ENCODE measurements at places on chromosomes 11 and 22.

- no peak for DNase-seq
Observed at GRCh38 chr22:26663374-26663923, 6.1 kb downstream of the MIAT start.

DNA sequence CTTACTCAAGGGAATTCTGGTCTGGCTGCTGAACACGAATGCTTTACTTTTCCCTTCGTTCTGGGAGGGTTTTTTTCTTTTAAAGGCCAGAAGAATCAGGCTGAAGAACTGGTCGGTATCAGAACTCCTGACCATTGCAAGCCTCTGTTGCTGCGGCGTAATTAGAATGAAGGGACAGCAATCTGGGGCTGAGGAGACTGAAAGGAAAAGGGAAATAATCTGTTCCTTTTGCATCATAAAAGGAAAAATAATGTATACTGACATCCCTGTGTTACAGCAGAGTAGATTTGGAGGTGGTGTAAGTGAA lies 670 bp downstream of the SC5D start:
- no peak for DNase-seq

DNA sequence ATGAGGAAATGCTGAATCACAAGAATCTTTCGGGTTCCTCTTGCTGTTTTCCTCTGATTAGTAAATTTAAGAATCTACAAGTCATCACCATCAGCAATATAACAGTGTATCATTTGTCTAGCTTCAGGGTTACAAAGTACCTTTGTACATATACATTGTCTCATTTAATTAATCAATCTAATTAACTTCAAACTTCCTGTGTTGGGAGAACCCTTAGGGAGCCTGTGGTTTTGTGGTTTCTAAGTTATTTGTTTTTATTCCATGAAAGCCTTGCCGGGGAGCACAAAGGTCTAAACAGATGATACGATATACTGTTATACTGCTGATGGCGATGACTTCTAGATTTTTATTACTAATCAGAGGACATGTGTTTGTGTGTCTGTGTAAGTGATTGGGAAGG lies 41.0 kb downstream of the TIMP3 start:
- DNase-seq, result peak; percentile 18

DNA sequence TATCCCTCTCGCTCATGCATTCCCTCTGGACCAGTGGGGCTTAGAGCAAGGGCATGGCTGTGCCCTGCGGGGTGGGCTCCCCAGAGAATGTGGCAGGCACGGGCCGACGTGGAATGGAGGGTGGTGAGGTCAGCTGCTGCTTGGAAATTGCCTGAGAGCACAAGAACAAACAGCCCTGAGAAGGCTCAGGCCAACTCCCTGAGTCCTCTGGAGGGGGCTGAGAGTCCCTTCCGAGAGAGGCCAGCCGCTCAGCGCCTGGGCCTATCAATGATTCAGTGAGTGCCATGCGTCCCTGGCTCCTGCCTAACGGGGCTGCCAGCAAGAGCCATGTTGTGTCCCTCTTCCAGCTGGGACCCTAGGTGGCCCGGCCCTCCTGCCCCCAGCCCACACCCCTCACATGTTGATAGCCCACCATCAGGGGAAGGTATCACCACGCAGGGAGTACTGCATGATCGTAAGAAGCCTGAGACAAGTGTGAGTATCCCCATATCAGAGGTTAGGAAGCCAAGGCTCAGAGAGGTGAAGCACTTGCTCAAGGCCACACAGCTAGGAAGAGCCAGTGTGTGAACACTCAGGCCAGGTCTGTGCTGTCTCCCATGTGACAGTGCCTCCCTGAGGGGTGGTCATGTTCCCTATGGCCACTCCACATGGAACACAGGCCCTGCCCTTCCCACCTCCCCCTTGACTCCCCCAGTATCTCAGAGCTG lies 55.8 kb downstream of the NECTIN1 start:
- no peak for DNase-seq

GRCh38 chr11:130070109-130070845 lies 583 bp downstream of the APLP2 start:
- DNase-seq, result peak; percentile 69

- DNase-seq, result no peak
Observed at GRCh38 chr11:78196661-78197091, 8.0 kb downstream of the USP35 start.

DNA sequence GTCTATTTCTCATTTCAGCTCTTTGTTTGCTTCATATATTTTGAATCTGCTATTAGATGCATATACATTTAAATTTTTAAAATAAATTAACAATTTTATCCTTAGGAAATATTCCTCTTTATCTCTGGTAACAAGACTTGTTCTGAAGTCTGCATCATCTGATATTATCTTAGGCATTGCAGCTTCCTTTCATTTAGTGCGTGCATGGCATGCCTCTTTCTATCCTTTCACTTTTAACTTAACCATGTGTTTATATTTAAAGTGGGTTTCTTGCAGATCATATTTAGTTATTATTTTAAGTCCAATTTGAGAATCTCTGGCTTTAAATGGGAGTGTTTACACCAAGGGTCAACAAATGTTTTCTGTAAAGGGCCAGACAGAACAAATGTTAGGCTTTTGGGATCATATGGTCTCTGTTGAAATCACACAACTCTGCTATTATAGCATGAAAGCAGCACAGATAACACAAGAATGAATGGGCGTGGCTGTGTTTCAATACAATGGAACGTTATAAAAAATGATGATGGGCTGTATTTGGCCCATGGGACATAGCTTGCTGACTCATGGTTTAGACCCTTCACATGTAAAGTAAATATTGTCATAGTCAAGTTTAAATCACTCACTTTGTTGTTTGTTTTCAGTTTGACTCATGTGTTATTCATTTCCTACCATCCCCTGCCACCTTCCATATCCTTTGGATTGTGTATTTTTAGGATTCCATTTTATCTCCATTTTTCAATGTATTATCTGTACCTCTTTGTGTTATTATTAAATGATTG lies 83.9 kb upstream of the SNX19 start:
- peak; percentile 60 for DNase-seq

DNA sequence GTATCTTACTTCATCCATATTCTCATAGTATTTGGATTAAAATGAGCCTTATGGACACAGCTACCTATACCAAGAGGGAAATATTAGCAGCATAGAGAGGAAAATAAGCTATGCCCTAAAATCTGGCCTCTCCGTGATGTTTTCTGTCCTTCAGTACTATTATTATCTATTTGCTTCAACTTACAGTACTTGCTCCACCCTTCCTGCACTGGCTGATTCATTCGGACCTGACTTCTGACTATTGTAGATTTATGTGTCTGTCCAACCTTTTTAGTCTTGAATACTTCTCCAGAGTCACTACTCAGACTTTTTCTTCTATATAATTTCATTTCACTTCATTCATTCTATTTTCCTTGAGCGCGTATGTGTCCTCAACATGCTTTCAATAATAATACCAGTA lies 45.1 kb upstream of the SESN3 start:
- no peak for DNase-seq

- peak; percentile 57 for DNase-seq
Observed at GRCh38 chr11:65291613-65292012, 23.1 kb upstream of the CDC42EP2 start.

DNA sequence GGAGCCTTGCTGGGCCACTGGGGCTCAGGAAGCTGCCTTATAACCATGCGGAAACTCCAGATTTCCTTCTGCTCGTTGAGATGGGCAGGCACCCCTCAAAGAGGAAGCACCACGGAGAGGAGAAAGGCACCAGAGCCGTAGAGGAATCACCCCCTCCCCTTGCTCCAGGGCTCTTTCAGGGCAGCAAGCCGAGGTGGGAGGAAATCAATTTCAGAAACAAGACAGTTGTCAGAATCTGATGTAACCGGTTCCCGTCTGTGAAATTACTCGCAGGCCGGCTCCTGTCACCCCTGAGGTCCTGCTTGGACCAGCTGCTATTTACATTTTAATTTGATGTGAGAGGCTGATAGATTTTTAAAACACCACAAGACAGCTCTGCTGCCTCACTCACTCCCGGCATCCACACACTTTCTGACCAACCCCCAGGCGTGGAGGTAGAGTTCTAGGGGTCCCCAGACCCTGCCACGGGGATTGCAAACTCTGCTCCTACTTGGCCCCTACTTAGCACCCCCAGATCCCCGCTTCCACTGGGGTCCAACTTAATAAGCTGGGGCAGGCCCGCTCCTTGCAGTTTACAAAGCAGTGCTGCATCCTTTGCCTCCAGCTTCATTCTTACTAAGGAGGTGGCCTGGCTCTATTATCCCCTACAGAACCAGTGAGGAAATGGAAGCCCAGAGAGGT lies 162.5 kb downstream of the CEP164 start:
- DNase-seq, result no peak

DNA sequence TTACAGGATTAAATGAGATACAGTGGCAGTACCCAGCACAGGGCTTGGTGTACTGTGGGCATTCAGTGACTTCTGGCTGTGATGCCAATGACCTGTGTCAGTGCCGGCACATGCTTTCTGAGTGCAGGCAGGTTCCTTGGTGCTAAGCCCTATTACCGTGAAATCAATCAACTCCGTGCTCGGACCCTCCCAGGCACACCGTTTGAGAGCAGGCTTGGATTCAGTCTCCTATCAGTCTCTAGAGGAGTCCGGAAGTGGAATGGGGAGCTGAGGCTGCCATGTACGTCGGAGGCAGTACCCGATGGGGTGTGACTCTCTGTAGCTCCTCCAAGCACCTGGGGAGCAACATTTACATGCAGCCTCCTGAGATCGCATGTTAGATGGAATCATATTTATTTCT lies 42.6 kb downstream of the CACNG2 start:
- no peak for DNase-seq

DNA sequence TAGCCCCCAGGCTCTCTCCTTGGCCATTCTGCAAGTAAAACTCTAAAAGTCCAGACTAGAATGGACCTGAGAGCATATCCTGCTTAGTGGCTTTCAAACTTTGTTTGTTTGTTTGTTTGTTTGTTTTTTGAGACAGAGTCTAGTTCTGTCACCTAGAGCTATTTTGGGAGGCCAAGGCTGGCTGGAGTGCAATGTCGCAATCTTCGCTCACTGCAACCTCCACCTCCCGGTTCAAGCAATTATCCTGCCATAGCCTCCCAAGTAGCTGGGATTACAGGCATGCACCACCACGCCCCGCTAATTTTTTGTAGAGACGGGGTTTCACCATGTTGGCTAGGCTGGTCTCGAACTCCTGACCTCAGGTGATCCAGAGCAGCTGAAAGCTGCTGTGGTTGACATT lies 28.9 kb downstream of the DAGLA start:
- no peak for DNase-seq

- DNase-seq, result peak; percentile 61
Observed at GRCh38 chr22:27135031-27135981, 477.9 kb downstream of the MIAT start.

DNA sequence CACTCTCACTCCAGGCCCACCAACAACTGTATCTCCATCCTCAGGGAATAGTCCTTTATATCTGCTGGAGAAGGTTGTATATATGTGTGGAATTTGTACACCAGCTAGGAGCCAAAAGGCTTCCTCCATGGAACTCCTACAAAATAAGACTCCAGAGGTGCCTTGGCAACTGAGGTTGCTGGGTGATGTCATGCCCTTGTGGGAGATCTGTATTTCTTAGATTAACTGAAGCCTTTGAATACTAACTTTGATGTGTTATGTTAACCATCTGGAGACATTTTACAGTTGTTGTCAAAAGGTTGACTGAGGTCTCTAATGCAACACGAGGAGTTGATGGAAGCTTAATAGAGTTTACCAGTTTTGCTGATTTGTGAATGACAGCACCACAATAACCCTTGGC lies 139.5 kb upstream of the TTC12 start:
- peak; percentile 61 for DNase-seq

GRCh38 chr11:65654375-65655349 lies 8.1 kb downstream of the RELA start:
- no peak for DNase-seq

GRCh38 chr11:129613071-129613470 lies 202.6 kb upstream of the TMEM45B start:
- no peak for DNase-seq

DNA sequence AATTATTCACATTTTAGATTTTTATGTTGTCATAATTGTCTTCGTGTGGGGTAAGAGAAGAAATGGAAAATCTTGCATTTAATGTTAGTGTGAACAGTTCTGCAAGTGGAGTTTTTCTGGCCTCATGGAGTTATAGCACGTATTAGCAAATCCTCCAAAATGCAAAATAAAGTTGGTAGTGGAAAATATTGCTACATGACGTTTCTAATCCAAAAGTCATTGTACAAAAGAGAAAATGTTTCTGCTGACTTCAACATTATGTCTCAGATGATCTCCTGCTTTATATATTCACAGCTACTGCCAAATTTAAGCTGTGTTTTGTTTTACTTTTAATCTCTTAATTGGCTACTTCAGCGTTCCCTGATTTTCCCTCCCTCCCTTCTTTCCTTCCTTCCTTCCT lies 1804.0 kb upstream of the RAG2 start:
- no peak for DNase-seq

- no peak for DNase-seq
Observed at GRCh38 chr22:19483481-19484244, 3.9 kb downstream of the CDC45 start.

DNA sequence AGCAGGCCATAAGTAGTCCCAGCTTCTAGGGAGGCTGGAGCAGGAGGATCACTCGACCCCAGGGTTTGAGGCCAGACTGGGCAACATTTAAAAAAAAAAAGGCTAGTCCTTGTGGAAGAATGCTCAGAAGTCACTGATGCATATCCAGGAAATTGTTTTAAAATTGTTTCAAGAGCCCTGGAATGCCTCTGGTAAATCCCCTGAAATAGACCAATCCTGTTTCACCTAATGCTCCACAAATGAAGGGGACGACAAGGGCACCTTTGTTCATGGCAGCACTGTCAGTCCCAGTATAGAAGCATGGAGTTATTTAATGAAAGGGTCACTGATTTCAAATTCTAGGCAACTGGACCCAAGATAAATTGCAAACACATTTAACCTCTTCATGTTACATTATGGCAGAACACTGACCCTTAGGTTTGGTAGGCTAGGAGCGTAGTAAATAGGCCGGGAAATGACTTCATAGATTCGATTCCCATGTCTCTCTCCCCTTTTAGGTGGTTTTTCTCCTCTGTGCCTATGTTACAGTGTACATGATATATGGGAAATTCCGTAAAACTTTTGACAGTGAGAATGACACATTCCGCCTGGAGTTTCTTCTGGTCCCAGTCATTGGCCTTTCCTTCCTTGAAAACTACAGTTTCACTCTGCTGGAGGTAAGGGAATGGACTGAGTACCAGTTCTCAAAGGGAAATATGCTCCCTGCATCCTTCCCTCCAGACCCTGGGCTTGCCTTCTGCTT lies 11.4 kb downstream of the KDELR3 start:
- no peak for DNase-seq

DNA sequence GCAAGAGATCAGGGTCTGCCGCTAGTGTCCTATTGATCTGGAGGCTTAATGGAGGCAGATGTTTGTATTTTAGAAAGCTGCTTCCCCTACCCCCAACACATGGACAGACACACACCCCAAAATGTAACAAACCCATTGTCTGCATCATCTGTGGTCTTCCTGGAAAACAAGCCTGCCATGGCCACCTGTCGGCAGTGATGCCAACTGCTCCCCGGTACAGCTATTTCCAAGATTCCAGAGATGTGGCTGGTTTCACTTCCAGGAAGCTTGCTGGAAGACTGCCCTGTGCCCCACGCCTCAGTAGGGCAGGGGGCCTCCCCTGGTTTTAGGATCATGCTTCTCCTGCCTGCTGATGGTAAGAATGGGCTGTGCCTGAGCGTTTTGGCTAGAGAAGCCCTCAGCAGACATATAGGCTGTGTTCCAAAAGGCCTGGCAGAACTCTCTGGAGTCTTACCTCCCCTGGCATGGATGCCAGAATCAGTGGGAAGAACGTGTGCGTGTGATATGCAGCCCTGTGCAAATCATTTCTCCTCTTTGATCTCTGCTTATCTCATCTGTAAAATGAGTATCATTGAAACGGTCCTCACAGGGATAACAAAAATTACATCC lies 108.6 kb downstream of the FBXO7 start:
- no peak for DNase-seq

All from astrocyte of the hippocampus (primary cell).